ENCODE measurements at places on chromosomes 4 and X. TPM values are rescaled to one million over a fixed set of nuclear protein-coding genes. Genes with fewer than 3 reads are reported as not detected.

The PDGFRA gene
- not detected for total RNA-seq

The SUPT20HL1 gene
- total RNA-seq: not detected

The FRG1 gene
- 63.0 TPM for total RNA-seq

The SGMS2 gene
- 0.46 TPM for total RNA-seq

The RNF4 gene
- total RNA-seq: 94.5 TPM

The AMBN gene
- total RNA-seq: not detected

The DHRSX gene
- 18.2 TPM for total RNA-seq

The DMP1 gene
- total RNA-seq: not detected

The DMRTC1B gene
- total RNA-seq: not detected

The CXCL11 gene
- total RNA-seq: 0.30 TPM

The TECRL gene
- total RNA-seq: not detected

The LRRC66 gene
- total RNA-seq: 0.06 TPM

The MAP7D3 gene
- total RNA-seq: 17.8 TPM

The HMGN5 gene
- 3.8 TPM for total RNA-seq

The SHISA3 gene
- total RNA-seq: 0.32 TPM

The KIT gene
- total RNA-seq: 0.28 TPM

All from activated naive CD8-positive, alpha-beta T cell treated with anti-CD3 and anti-CD28 coated beads for 36 hours (primary cell).